ENCODE measurements at places on chromosomes 11 and 22.

DNA sequence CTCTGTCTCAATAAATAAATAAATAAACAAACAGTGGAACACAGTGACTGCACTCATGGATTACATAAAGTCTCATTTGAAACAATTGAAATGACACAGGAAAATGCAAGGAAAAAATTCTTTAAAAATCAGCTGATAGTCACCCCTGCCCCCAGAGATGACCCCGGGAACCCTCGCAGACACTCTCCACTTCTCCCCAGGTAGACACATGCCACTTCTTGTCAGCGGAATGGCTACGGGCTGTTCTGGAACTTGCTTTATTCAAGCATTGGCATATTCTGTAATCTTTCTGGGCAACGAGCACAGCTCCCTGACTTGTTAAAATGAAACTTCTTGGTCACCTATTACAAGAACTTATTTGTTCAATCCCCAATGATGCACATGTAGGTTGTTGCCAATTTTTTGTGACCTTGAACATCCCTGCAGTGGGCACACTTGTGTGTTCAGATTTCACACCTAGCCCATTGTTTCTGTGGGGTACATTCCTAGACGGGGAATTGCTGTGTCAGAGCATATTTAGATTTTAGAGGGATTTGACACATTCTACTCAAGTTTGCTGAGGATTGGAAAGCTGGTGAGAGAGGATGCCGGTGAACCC is 32.8 kb downstream of the MYEOV start:
- DNase-seq, result no peak

DNA sequence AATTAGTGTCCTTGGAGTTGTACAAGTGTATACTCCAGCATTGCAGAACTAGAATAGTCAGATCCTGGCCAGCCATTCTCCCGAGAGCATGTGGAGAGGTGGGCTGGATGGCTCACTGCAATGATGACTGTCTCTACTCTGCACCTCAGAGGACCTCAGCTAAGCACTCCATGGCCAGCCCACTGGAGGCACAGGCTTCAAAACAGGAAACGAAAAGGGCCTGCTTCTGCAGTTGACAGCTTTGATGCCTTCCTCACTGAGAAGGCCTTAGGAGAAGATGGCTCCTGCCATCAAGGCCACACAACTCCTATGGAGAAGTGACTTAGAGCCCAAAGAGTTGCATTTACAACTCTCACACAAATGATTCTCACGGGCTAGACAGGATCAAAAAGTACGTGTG is 9.1 kb downstream of the POLD4 start:
- no peak for DNase-seq

DNA sequence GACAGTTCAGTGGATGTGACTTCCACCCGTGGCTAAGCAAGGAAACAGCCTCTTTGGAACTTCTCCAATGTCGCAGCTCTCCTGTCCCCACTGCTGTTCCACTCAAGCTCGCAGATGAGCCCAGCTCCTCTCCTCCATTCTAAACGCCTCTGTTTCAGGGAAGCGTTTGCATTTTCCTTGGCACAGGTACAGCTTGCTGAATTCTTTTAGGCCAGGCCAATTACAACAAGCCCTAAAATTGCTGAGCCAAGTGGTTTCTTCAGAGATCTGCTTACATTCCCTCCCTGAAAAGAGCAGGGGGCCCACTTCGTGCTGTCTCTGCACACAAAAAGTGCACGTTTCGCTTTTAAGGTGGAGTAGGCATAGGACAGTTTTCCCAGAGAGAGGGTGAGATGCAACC is 91.5 kb upstream of the BLID start:
- no peak for DNase-seq

- DNase-seq, result no peak
These were observed 676.4 kb downstream of the DLG2 start for GRCh38 chr11:84950569-84951270.

DNA sequence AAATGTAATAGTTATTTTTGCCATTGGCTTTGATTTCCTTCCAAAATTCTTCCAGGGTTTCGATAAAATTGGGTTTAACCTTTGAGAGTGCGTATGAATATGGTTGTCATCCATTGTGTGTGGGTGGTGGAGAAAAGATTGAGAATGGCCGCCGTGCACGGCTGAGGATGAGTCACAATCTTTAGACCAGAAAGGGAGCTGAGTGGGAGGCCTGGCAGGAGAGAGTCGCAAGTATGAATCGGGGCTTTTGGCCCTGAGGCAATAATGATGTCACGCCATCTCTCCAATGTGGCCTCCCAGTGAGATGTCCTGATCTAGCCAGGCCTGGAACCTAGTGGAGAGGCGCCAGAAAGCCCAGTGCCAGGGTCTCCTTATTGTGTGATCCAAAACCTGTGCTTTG is 33.1 kb upstream of the SMPD1 start:
- DNase-seq, result peak; percentile 61

GRCh38 chr11:78961247-78961646 is 386.6 kb upstream of the NARS2 start:
- no peak for DNase-seq

DNA sequence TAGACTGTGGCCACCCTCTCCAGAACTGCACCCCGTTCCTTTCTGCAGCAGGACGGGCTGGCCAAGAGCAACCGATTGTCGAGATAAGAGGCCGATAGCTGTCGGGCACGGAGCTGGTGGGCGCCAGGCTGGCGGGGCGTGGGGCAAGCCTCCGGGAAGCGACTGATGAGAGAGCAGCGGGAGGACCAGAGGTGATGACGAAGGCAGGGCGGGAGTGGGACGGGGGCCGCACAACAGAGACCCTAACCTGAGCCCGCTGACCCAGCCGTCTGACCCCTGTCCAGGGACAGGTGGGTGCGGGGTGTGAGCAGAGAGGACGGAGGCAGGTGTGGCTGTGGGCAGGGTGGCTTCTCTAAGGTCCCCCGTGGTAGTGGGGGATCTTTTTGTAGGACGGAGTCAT is 7.3 kb upstream of the BRSK2 start:
- no peak for DNase-seq

- DNase-seq, result peak; percentile 4
These were observed at the start of gene PAMR1 for GRCh38 chr11:35525501-35526175. Gene PAMR1, minus strand, starts transcription at chr11:35525616. Its CDS starts 31 bp downstream, at chr11:35525585.

GRCh38 chr22:37254209-37254866 is 10.3 kb upstream of the RAC2 start:
- no peak for DNase-seq

DNA sequence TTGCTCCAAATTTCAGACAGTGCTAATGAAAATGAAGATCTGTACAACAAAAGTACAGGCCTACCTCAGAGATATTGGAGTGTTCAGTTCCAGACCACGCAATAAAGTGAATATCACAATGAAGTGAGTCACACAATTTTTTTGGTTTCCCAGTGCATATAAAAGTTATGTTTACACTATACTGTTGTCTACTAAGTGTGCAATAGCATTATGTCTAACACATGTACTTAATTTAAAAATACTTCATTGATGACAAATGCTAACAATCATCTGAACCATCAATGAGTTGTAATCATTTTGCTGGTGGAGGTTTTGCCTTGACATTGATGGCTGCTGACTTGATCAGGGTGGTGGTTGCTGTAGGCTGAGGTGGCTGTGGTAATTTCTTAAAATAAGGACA is 60.6 kb upstream of the E2F8 start:
- DNase-seq, result no peak

GRCh38 chr22:46843821-46844255 is 81.4 kb downstream of the TBC1D22A start:
- DNase-seq, result no peak

GRCh38 chr22:22019659-22020424 is 37.3 kb upstream of the TOP3B start:
- DNase-seq, result no peak

All from stimulated activated CD8-positive, alpha-beta memory T cell treated with anti-CD3 and anti-CD28 coated beads, Interleukin-15, amount 100 ng/mL, for 48 hours (primary cell).